Stimulated activated CD4-positive, alpha-beta T cell treated with anti-CD3 and anti-CD28 coated beads, Interleukin-2, amount 100 ng/mL, for 48 hours (primary cell): ENCODE measurements at places on chromosomes 6 and 20.

GRCh38 chr6:13496513-13497190 lies 9.3 kb upstream of the GFOD1 start:
- no peak for DNase-seq

DNA sequence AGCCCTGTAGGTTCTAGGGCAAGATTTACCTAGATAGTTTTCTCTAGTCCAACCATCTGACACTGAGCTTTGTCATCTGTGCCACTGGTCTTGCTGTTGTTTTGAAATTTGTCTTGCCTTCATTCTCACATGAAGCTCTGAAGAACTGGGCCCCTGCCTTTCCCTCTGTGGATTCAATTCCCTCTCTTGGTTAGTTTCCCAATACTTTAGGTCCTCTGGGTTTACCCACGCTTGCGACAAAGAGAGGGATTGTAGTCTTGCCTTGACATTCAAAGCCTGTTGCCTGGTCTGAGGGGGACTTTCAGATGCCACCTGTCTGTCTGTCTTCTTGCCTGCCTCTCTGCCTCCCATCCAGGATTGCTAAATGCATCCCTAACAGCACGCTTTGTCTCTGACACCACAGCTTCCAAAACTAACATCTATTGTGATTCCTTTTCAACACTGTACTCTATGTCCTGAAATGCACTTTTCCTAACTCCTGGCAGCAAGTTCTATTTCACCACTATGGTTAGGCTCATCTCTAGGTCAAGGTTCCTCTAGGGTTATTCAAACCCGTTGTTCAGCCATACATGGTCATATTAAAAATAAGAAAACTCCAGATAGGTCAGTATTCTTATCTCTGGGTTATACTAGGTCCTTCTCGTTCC lies 25.5 kb upstream of the MANEA start:
- DNase-seq = no peak

- no peak for DNase-seq
Measured at GRCh38 chr6:11585426-11586016, 48.0 kb downstream of the TMEM170B start.

DNA sequence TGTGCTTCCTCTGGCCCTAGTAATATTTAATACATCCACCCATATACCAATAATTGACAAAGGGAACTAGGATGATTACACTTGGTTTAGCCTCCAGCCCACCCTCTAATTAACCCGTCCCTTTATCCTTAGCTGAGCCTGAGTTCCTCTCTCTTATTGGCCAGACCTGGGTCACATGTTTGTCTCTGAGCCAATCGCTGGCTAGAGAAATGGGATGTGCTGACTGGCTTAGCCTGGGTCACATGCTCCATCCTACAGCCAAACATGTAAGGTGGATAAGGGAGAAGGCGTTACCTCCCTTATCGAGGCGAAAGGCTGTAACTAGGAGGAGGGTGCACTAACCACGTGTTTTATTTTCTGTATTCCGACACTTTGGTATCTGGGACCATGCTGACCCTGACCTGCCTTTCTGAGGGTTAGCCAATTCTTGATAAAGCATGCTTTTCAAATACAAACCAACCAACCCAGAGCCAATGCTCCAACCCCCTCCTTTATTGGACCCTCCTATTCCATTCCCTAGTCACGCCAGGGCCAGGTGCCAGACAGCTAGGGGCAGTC lies 262.7 kb downstream of the PREX1 start:
- no peak for DNase-seq

GRCh38 chr6:23559587-23560343 lies 566.2 kb upstream of the NRSN1 start:
- DNase-seq = no peak

DNA sequence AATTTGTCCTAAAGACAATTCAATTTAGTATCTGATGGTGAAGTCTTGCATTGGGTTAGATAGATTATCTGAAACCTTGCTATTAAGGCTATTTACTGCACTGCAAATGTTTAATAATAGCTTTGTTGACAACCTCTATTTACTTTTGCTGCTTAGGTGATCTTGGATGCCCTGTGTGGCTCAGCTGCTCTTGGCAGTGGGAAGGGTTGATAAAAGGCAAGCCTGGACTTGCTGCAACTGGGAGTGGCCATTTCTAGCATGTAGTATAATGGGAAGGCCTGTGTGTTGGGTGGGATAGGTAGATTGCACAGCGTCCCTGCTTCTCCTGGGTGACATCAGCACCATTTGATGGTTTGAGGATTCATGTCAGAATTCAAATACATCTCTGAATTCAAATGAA lies 49.1 kb downstream of the ARMC2 start:
- no peak for DNase-seq

- no peak for DNase-seq
Measured at GRCh38 chr6:121838842-121839241, 403.4 kb downstream of the GJA1 start.

GRCh38 chr20:52405986-52406385 lies 214.4 kb upstream of the ZFP64 start:
- DNase-seq = no peak

DNA sequence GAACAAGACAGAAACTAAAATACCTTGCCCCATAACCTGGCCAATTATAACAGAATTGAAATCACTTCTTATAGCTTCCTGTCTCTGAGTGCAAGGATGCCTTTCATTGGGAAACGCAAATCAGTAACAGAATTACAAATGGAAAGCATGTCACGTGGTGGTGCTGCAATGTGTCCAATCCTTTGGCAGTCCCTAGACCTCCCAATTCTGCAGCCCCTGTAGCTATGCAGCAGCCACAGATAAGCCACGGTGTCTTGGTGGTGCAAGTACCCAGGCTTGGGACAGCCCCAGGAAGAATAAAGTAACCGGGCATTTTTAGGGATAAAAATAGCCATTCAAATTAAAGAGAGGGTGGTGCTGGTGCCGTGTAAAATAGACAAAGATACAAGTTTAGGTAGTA lies 134.6 kb upstream of the CCN2 start:
- DNase-seq = no peak

- DNase-seq = no peak
Measured at GRCh38 chr20:7760247-7761031, 179.8 kb downstream of the HAO1 start.

DNA sequence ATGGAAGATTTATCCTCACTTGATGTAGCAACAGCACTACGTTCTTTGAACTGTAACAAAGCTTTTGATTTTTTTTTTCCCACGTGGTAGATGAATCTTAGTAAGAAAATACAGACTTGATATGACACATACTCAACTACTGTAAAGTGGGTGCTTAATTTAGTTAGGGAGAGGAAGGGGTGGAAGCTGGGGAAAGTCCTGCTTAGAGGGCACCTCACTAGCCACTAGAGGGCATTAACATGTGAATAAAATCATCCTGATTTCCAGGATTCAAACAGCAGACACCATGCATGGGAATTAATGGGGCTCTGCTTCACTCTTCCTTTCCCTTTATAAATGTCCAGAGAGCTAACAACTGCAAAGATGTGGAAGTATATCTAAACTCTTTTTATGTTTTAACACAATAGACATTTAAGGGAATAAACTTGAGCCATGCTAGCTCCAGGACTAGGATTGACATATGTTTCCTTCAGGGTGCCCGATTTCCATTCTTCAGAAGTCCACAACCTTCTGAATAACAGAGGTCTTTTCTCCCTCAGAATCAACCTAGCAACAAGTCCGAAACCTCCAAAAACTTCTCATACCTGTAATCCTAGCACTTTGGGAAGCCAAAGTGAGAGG lies 250.1 kb downstream of the ATXN1 start:
- no peak for DNase-seq

DNA sequence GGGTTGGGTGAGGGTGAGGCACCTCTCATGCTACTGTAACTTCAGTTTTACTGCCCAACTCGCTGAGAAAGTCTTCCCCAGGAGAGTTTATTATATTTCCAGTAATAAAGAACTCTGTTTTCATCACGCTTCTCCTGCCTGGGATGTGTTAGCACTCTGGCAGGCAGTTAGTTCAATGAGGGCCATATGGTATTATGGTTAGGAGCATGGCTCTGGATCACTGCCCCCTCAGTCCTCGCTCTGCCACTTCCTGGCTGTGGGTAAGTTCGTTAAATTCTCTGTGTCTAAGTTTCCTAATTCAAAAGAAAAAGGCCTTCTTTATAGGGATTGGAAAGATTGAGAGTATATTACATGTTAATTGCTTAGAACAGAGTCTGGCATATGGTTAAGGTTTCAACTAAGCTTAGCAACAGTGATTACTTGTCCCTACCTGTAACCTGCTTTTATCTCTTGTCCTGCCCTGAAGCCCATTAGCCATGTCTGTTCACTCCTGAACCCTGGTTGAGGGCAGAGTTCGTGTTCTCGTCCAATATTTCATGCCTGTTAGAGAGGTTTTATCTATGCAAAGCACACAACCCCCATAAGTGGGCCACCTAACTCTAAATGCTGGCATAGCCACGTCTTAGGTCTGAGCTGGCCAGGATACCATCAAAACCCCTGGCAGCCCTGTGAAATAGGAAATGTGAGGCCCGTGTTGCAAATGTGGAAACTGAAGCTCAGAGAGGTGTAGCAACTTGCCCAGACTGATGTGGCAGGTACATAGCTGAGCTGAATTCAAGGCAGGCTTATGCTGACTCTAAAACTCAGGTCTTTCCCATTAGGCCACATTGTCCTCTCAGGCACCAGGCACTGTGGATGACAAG lies 342.5 kb upstream of the JARID2 start:
- no peak for DNase-seq
